ENCODE measurements at places on chromosomes 7 and 10.

- peak; percentile 12 for DNase-seq
Measured at GRCh38 chr7:127819975-127820731, 168.2 kb downstream of the SND1 start.

DNA sequence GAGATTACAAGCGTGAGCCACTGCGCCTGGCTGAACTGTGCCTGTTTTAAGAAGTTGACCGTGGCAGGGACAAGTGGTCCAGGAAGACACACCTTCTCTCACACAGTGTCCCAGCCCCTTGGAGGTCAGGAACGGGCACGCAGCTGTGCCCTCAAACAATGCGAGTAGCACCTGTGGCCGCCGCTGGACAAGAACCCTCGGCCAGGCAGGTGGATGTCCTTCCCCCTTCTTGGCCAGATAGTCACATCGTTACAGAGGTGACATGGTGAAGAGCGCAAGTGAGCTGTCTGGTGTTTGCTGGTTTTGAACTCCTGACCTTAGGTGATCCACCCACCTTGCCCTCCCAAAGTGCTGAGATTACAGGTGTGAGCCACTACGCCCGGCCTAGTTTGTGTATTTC is 8.8 kb downstream of the ZFAND2A start:
- no peak for DNase-seq

GRCh38 chr10:44571701-44572100 is 186.8 kb upstream of the CXCL12 start:
- no peak for DNase-seq

GRCh38 chr10:129004398-129004797 is 462.6 kb upstream of the MGMT start:
- no peak for DNase-seq

DNA sequence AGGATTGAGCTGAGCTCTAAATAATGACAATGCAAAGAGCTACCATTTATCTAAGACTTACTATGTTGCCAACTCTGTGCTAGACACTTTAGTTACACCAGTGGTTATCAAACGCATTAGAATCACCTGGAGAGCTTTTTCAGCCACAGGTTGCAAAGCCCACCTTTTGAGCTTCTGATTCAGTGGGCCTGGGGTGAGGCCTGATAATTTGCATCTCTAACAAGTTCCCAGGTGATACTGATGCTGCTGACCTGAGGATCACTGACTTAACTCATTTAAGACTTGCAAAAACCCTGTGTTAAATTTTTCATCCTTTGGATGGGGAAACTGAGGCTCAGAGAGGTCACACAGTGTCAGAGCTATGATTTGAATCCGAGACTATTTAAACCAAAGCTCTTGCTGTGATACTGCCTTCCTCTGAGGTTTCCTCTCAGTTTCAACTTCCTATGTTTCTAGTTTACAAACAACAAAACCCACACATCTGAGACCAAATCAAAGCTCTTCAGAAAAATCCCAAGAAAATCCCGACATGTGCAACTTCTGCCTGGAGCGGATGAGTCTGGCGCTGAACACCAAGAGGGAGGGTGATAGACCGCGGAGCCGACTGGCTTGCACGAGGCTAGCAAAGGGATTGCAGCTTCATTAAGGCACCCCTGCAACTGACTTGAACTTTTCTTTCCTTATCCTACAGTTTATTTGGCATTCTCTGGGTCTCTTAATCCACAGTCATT is 124.9 kb downstream of the CYP26A1 start:
- no peak for DNase-seq

GRCh38 chr7:30028749-30029635 is 780 bp downstream of the PLEKHA8 start:
- peak; percentile 54 for DNase-seq

DNA sequence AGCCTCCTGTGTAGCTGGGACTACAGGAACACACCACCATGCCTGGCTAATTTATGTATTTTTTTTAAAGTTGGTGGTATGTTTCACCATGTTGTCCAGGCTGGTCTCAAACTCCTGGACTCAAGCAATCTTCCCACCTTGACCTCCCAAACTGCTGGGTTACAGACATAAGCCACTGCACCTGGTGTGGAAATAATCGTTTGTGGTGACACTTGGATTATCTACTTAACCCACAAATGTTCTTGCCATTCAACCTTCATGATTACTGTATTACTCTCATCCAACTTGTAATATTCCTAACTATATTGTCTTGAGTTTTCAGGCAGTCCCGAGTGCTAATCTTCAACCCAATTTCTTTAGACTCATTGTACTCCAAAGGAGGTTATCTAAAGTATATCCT is 9.6 kb upstream of the SRGN start:
- no peak for DNase-seq

DNA sequence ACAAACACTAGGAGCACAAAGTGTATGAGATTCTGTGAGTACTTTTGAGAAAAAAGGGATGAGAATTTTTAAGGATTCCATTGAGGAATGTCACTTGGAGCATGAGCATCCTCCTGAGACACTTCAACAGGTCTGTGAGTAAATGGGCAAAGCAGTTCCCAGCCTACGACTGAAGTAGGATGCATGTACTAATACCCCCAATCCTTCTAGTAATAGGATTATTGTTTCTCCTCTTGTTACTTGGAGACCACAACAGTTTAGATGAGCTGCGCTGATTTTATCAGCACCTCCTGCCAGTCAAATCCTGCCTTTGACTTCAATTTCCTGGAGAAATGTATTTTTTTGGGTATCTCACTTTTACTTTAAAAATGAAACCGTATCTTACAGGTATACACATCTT is 820 bp downstream of the BBS9 start:
- no peak for DNase-seq

- DNase-seq = no peak
Measured at GRCh38 chr10:116151076-116151475, 121.9 kb downstream of the GFRA1 start.

- no peak for DNase-seq
Measured at GRCh38 chr7:73716318-73716890, 3.1 kb downstream of the STX1A start.

- no peak for DNase-seq
Measured at GRCh38 chr10:69732147-69732825, 69.4 kb upstream of the COL13A1 start.

DNA sequence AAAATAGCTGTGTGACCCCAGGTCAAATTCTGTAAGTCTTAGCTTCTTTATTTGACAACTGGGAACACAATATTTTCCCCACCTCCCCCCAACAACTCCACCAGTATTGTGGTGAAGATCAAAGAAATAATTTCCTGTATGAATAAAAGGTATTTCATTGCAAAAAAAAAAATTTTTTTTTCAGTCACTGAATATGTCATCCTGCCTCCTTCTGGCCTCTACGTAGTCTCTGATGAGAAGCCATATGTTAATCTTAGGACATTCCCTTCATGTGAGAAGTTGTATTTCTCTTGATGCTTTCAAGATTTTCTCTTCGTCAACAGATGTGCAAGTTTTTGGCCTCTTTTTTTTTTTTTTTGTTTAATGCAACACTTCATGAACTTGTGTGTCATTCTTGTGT is 33.0 kb downstream of the ZNF33A start:
- no peak for DNase-seq

DNA sequence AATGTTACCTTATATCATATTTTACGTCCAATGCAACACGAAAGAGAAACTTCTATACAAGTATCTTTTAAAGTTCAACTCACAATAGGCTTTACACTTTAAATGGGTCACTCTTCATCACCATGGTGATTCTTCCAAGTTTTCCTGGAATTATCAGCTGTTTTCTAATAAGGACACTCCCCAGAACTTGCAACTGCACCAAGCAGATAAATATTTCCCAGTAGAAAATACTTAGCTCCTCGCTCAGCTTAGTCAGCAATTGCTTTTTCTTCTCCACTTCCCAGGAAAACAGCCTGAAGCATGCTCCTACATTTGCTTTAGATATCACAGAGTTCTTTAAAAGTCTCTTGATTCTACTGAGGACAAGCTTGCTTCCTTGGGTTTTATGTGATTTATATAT is 25.7 kb upstream of the ADD3 start:
- DNase-seq = no peak

DNA sequence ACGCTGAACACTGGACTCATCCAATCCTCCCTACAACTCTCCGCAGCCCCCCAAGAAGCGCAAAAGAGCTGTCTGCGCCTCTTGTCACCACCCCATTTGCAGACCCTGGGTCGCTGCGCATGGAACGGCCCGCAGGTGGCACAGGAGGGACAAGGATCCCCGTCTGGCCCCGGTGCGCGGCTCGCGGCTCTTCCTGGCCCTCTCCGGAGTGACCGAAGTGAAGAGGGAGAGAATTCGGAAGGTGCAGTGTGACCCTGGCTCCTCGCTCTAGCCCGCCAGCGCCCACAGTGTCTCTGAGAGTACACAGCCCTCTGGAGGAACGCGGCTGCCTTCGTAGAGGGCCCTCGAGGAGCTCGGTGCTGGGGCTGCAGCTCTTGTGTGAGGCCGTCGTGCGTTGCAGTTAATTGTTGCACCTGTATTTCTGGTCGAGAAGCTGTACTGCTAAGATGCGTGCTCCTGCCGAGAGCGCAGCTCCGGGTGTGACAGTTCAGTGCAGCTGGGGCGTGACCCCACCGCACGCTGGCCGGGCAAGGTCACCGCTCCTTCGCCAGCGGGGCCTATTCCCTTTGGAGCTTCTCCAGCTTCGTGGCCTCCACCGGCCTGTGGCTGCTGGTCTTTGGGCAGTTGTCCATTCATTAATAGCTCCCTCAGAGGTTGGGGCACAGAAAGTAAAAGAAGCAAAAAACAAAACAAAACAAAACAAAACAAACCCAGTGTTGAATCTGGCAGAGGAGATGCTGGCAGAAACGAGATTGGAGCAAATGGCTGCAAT is 119.0 kb downstream of the SEC23IP start:
- no peak for DNase-seq

DNA sequence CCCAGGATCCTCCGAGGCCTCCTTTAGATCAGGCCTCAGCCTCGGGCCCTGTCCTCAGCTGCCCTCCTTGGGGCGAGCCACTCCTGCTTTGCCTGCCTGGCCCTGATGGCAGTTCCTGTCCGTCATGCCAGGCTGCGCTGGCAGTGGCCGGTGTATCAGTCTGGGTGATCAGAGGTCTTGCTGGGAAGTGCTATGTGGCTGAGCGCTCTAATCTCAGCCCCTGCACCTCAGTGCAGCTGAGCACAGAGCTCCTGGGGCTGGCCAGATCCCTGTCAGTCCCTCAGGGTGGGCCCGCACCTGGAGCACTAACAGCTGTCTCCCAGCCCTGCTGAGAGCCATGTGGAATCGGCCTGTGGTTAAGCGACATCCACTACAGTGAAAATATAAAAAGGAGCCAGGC is 14.8 kb upstream of the CFAP46 start:
- no peak for DNase-seq

DNA sequence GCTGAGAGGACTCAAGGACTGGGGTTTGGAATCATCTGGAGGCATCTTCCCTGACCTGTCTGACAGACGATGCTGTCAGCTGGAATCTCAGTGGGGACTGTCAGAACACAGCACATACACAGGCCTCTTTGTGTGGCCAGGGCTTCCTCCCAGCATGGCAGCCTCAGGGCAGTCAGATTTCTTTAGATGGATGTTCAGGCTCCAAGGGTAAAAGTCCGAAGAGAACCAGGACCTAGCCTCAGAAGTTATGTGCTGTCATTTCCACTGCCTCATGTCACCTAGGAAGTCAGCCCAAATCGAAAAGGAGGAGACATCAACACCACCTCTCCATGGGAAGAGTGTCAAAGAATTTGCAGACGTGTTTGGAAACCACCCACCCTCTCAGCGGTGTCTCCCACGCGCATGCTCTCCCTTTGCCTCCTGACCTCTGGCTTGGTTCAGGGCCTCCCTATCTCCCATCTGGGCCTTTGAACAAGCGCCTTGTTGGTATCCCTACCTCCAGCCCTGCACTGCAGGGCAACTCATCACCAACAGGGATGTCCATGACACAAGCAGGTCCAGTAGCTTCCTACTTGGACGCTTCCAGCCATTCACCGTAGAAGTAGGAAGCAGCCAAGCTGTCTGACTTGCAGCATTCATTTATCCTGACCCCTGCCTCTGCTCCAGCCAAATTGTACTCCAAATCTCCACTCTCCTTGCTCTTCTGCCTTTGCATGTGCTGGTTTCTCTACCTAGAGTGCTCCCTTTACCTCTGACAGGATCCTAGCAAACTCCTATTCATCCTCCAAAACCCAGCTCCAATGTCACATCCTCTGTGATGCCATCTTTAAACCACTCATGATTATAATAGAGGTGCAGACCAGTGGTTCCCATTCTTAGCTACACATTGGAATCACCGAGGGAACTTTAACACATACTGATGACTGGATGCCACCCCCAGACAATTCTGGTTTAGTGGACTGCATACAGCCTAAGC is 121.6 kb downstream of the OAT start:
- DNase-seq = no peak

DNA sequence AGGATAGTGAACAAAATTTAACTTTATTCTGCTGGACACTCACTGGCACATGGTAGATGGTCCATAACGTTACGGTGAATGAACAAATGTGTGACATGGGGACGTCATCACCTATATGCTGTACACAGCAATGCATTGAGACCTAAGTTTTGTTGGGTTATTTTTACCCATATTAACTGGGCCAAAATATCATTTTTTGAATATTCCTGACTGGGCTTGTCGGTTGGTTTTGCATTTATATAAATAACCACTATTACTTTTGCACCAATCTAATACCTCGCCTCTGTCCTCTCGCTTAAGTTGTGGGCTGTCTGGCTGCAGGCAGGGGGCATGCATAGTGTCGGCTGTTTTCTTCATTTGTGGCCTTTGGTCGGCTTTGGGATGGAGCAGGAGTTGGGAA is 161.7 kb downstream of the USP6NL start:
- no peak for DNase-seq

GRCh38 chr7:45292481-45292880 is 134.9 kb downstream of the RAMP3 start:
- DNase-seq = no peak

- DNase-seq = peak; percentile 49
Measured at GRCh38 chr7:16817536-16817935, 12.7 kb upstream of the AGR2 start.

DNA sequence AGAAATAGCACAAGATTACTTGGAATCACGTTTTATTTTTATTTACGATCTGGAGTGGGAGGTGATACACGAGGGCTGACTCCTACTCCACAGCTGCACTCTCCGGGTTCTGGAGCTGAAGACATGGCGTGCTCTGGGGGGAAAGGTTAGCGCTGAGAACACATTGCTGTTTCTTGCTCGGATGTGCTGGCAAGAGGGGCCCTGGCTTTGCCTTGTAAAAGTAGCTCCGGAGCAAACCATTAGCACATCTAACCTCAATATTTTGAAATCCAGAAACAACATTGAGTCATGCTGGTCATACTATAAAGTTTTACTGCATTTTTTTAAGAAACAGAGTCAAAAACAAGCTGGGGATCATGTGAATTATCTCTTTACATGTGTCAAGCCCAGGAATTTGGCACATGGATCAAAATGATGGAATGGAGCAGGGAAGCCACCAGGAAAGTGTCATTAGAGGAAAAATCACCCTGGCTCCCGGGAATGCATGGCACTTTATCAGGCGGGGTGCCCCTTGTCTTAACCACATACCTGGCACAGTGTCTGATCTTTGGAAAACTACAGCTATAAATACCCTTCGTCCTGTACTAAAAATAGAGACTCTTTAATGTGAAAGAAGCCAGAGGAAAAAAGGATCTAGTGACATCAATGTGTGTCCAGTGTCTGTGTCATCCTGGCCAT is 31.6 kb upstream of the LYZL1 start:
- no peak for DNase-seq

- DNase-seq = no peak
Measured at GRCh38 chr7:149638566-149639320, 134.6 kb downstream of the ZNF467 start.

- DNase-seq = no peak
Measured at GRCh38 chr7:130063036-130063435, 7.3 kb upstream of the KLHDC10 start.
